Adipose tissue (tissue), 3 donors: ENCODE measurements at places on chromosomes 12 and 14. TPM values are rescaled to one million over a fixed set of nuclear protein-coding genes. Genes with fewer than 3 reads are reported as not detected.

The FGF6 gene
- polyA plus RNA-seq: not detected

The OAS2 gene
- polyA plus RNA-seq: 2.2 TPM

The MGST1 gene
- 2,281 TPM for polyA plus RNA-seq

The IKZF4 gene
- polyA plus RNA-seq: 1.5 TPM

The NGB gene
- not detected for polyA plus RNA-seq

The CEBPE gene
- polyA plus RNA-seq: 2.8 TPM

The WNT1 gene
- polyA plus RNA-seq: not detected
